Dorsolateral prefrontal cortex (tissue), 122 donors: ENCODE measurements at places on chromosomes 3 and 15. TPM values are rescaled to one million over a fixed set of nuclear protein-coding genes. Genes with fewer than 3 reads are reported as not detected.

PLSCR2 gene
- 0.94 TPM for total RNA-seq

GOLGA6L4 gene
- total RNA-seq: 6.3 TPM

EXD1 gene
- not detected for total RNA-seq

CLASP2 gene
- 414 TPM for total RNA-seq

SFMBT1 gene
- total RNA-seq: 13.2 TPM

RASL12 gene
- 10.4 TPM for total RNA-seq

OR5K3 gene
- total RNA-seq: not detected

ANKRD34C gene
- 4.2 TPM for total RNA-seq

TJP1 gene
- 270 TPM for total RNA-seq

TPRA1 gene
- total RNA-seq: 22.6 TPM

WWTR1 gene
- total RNA-seq: 21.9 TPM

BFSP2 gene
- not detected for total RNA-seq

CEP19 gene
- total RNA-seq: 5.0 TPM

CFAP44 gene
- total RNA-seq: 17.0 TPM

TUBGCP4 gene
- 24.7 TPM for total RNA-seq

LRTM1 gene
- 0.49 TPM for total RNA-seq

ANKRD63 gene
- total RNA-seq: 2.4 TPM
